GM23338 (cell line): ENCODE measurements at places on chromosomes 4 and X.
A peak's percentile ranks its signal among the peaks of the same experiment; 100 is the strongest.

- H3K4me1 ChIP-seq = peaks cover 20% of the 10 kb centered on the region
- no peak overlapping the region for H3K27ac ChIP-seq
- no peak overlapping the region for H3K4me3 ChIP-seq
- DNase-seq = no peak
These were observed 76.3 kb downstream of the SYNPO2 start for GRCh38 chr4:118964891-118965411.

DNA sequence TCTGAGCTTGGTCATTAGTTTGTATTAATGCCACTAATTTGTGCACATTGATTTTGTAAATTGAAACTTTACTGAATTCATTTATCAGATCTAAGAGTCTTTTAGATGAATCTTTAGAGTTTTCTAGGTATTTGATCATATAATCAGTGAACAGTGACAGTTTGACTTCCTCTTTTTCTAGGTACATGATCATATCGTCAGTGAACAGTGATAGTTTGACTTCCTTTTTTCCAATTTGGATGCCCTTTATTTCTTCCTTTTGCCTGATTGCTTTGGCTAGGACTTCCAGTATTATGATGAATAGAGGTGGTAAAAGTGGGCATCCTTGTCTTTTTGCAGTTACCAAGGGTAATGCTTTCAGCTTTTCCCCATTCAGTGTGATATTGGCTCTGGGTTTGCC, 421.4 kb upstream of the CPXCR1 start:
- H3K36me3 ChIP-seq = no peaks in the 10 kb centered on the region
- H3K27ac ChIP-seq = no peak overlapping the region
- no peak overlapping the region for H3K4me3 ChIP-seq
- no peak for DNase-seq

- peak; percentile 11 for DNase-seq
- no peak overlapping the region for H3K4me3 ChIP-seq
- peaks cover 10% of the 10 kb centered on the region; the same call in 1 of the 2 replicates for H3K4me1 ChIP-seq
- no peak overlapping the region for H3K27ac ChIP-seq
- H3K36me3 ChIP-seq = no peaks in the 10 kb centered on the region
These were observed 210.9 kb upstream of the FAM241A start for GRCh38 chr4:111934314-111934713.

DNA sequence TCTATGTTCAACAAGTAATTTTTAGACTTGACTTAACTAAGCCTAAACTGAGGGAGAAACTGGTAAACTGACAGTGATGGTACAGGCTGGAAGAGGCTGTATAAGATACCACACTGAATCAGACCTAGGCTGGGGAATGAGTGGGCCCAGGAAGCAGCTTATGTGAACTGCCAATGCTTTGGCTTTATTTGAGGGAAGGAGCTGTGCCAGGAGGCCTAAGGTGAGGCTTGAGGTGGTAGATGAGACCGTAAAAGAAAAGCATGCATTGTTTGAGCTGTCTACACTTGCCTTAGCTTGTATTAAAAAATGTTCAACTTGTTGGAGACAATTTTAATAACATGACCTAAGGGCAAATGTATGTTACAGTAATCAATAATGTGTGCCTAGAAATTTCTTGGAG, 96.2 kb downstream of the RS1 start:
- H3K4me1 ChIP-seq = no peaks in the 10 kb centered on the region
- H3K27me3 ChIP-seq = no peaks in the 10 kb centered on the region
- no peak for DNase-seq
- no peaks in the 10 kb centered on the region for H3K36me3 ChIP-seq
- H3K4me3 ChIP-seq = no peak overlapping the region
- H3K27ac ChIP-seq = no peak overlapping the region

DNA sequence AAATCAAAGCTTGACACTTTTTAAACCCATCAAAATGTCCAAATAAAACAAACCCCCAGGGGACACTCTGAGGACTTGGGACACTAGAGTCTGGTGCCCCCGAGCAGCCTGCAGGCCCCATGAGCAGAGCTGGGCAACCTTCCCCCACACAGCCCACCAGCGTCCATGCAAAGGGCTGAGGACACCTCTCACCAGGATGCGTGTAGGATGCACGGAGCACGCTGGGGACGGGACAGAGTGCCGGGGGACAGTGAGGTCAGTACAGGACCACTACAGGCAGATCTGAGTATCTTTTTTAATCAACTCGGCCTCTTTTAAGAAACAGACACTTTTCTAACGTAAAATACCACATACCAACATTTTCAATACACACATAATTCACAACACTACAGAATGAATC, 6.9 kb downstream of the GAK start:
- no peaks in the 10 kb centered on the region for H3K27me3 ChIP-seq
- H3K4me3 ChIP-seq = no peak overlapping the region
- no peak for DNase-seq
- H3K4me1 ChIP-seq = no peaks in the 10 kb centered on the region
- H3K36me3 ChIP-seq = no peaks in the 10 kb centered on the region

- no peak overlapping the region for H3K27ac ChIP-seq
- H3K4me1 ChIP-seq = no peaks in the 10 kb centered on the region
- H3K27me3 ChIP-seq = no peaks in the 10 kb centered on the region
- no peaks in the 10 kb centered on the region for H3K36me3 ChIP-seq
These were observed 61.1 kb downstream of the DCLK2 start for GRCh38 chr4:150139297-150139865.

DNA sequence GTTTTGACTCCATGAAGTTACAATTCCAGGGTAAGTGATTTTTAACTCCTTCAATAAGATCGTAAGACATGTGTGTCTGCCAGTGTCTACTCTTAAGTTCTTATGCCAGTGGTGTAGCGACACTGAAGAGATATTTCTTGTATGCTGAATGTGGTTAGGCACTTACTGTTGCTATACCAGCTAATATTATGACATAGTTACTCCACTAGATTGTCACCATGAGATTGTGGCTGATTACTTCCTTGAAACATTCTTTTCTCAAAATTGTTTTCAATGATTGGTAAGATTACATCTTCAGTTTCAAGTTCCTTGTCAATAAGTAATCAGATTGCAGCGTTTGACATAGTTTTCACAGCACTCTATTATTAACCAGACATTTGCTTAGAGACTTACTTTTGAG, 60.6 kb upstream of the PAGE5 start:
- H3K4me3 ChIP-seq = peak overlapping the region; percentile 73; the same call in 1 of the 2 replicates
- peaks cover 4% of the 10 kb centered on the region; the same call in 1 of the 2 replicates for H3K4me1 ChIP-seq
- H3K27ac ChIP-seq = no peak overlapping the region

GRCh38 chrX:71100581-71101505, 5.2 kb downstream of the FOXO4 start:
- no peak for DNase-seq
- H3K27me3 ChIP-seq = peaks cover 4% of the 10 kb centered on the region; the same call in 1 of the 2 replicates
- H3K4me1 ChIP-seq = peaks cover 57% of the 10 kb centered on the region
- no peaks in the 10 kb centered on the region for H3K36me3 ChIP-seq

DNA sequence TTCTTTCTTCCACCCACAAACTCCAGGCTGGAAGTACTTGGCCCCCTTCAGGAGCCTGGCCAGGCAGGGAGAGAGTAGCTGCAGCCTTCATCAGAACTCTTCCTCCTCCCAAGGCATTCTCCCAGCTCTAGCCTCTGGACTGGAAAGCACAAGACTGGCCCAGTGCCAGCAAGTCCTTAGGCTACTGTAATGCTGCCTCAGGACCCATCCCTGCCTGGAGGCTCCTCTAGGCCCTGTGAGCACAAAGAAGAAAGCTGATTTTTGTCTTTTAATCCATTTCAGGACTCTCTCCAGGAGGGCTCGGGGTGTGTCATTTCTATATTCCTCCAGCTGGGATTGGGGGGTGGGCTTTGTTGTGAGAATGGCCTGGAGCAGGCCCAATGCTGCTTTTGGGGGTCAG, 10.8 kb downstream of the AWAT2 start:
- no peak overlapping the region for H3K4me3 ChIP-seq
- H3K27me3 ChIP-seq = no peaks in the 10 kb centered on the region
- no peak overlapping the region for H3K27ac ChIP-seq
- no peaks in the 10 kb centered on the region for H3K4me1 ChIP-seq

DNA sequence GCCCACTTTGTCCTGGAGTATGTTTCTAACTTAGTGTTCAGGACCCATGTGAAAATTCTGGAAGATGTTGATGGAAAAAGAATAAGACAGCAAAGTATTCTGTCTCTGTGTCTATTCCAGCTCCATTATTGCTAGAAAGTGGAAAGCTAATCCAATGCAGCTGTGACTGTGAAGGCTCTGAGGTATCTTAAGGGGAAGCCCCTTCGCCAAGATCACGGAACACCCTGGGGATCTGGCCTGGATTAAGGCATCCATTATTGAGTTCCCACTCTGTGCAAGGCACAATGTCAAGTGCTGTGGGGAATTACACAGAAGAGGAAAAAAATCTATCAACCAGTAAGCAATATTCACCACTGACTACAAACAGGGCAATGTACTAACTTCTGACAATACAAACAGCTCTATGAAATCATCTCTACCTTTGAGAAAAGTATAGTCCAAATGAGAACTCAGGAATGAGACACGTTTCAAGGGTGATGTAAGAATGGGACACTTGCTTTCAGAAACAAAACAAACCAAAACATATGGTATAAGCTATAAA, 222.1 kb downstream of the LDB2 start:
- no peak overlapping the region for H3K27ac ChIP-seq
- no peaks in the 10 kb centered on the region for H3K36me3 ChIP-seq
- no peaks in the 10 kb centered on the region for H3K27me3 ChIP-seq
- no peak for DNase-seq
- H3K4me1 ChIP-seq = peaks cover 16% of the 10 kb centered on the region; the same call in 1 of the 2 replicates

DNA sequence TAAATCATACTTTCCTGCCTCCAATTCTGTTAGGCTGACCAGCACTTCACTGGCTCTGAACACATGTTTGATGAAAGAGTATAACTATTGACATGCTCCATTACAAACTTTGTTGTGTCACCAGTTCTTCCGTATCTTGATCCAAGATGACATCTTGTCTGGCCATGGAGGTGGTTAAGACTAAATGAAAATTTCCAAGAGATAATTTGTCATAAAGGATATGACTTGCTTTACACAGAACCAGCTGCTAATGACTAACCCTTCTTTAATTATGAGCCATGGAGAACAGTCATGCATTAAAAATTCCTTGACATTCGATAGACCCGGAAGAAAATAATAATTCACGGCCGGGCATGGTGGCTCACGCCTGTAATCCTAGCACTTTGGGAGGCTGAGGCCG, 17.7 kb upstream of the N4BP2 start:
- no peak overlapping the region for H3K4me3 ChIP-seq
- no peaks in the 10 kb centered on the region for H3K36me3 ChIP-seq
- H3K4me1 ChIP-seq = no peaks in the 10 kb centered on the region
- no peak for DNase-seq
- no peaks in the 10 kb centered on the region for H3K27me3 ChIP-seq
- no peak overlapping the region for H3K27ac ChIP-seq

- DNase-seq = peak; percentile 66
- H3K27me3 ChIP-seq = no peaks in the 10 kb centered on the region
- no peaks in the 10 kb centered on the region for H3K36me3 ChIP-seq
- H3K4me3 ChIP-seq = no peak overlapping the region
These were observed 1092.3 kb downstream of the ARAP2 start for GRCh38 chr4:35151816-35152572.

DNA sequence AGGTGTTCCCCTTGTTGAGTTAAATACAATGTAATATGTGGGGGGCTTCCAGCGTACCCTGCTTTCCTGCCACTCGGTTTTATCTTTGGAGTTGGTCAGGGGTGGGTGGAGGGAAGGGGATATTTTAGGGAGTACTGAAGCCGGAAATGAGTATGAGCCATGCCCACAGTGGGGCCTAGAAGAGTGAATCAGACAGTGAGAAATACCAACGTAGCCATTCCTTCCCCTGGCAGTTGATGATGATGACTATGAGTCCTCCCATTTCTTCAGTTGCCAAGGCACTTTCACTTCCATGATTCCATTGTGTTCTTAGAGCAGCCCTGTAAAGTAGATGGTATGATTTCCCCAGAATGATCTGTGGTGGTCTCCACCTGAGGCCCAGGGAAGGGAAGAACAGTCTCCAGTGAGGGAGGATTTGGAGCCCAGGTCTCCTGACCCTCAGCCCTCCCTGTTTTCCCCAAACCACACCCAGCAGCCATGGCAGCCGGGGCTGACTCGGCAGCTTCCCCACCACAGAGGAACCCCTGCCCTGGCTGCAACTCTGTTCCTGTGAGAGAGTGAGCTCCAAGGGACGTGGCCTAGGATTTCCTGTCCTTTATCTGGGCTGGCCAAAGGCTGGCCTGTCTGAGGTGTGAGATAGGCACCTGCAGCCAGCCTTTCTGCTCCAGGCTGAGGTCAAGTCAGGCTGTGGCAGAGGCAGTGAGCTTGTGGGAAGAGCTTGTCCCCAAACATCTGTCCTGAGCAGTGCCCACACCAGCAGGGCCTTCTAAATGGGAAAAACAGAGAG, 52.7 kb downstream of the STARD8 start:
- no peak for DNase-seq
- no peaks in the 10 kb centered on the region; the same call in 1 of the 2 replicates for H3K4me1 ChIP-seq
- H3K36me3 ChIP-seq = no peaks in the 10 kb centered on the region

DNA sequence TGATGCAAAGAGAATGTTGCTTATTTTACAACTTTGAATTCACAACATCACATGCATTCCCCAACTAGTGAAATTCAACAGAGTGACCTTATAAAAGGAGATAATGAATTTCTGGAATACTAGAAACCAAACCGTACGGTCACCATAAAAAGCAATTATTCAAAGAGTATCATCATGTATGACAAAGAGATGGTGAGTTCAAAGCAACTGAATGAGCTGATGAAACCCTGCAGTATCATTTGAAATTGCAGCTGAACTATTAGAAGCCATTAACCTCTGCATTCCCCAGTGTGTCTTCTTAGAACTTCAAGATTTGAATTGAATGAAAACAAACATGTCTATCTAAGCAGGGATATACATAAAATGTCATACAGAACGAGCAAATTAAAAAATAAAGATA, 172.4 kb downstream of the SLITRK2 start:
- no peak for DNase-seq
- no peaks in the 10 kb centered on the region for H3K4me1 ChIP-seq
- no peak overlapping the region for H3K27ac ChIP-seq
- no peaks in the 10 kb centered on the region for H3K27me3 ChIP-seq
- no peaks in the 10 kb centered on the region for H3K36me3 ChIP-seq
- H3K4me3 ChIP-seq = no peak overlapping the region

DNA sequence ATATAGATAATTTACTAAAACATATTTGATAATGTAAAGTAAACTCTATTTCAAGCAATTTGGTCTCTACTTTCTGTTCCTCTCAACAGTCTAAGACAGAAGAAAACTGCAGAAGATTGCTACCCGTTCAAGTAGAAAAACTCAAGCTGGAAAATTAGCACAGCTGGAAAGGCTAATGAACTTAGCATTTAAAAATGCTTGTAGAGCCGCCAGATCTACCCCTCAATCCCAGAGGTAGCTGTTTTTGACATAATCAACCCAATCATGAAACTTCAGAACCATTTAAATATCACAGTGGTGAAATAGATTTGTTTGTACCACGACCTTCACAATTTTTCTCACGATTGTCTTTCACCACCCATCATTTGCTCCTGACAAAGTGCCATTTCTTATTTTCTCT, 479.5 kb downstream of the SPRY1 start:
- no peak overlapping the region for H3K27ac ChIP-seq
- no peaks in the 10 kb centered on the region for H3K27me3 ChIP-seq
- H3K4me3 ChIP-seq = no peak overlapping the region
- H3K36me3 ChIP-seq = no peaks in the 10 kb centered on the region
- no peak for DNase-seq
- no peaks in the 10 kb centered on the region; the same call in 1 of the 2 replicates for H3K4me1 ChIP-seq
